ENCODE measurements at places on chromosomes 1 and 21.

- DNase-seq: no peak
Observed at GRCh38 chr1:4951601-4952000, 297.2 kb downstream of the AJAP1 start.

GRCh38 chr1:226438007-226438406 lies 30.1 kb upstream of the PARP1 start:
- DNase-seq: no peak

GRCh38 chr1:185578293-185578692 lies 155.9 kb upstream of the HMCN1 start:
- no peak for DNase-seq

DNA sequence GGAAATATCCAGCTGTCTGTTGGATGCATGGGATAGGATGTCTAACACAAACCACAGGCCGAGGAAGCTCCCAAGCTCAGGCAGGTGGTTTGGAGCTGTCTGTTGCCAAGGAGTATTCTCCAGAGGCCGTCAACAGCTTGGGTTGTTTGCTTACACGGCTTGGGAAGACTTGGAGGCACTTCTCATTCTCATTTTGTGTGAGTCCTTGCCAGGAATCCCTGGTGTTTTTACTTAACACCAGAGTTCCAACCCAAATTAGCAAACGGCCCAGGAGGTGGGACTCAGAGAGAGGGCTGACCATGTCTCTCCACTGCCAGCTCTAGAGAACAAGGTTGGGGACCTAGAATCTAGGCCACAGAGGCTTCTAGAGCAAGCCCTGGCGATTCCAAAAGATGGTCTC lies 72.7 kb upstream of the FAM20B start:
- DNase-seq: no peak

GRCh38 chr21:46429754-46430681 lies 28.7 kb upstream of the DIP2A start:
- DNase-seq: no peak

- no peak for DNase-seq
Observed at GRCh38 chr1:44826375-44827196, 16.5 kb downstream of the PTCH2 start.

GRCh38 chr1:116165572-116165971 lies 54.4 kb downstream of the MAB21L3 start:
- no peak for DNase-seq

GRCh38 chr1:184791550-184791900 lies 36.9 kb upstream of the EDEM3 start:
- DNase-seq: no peak

DNA sequence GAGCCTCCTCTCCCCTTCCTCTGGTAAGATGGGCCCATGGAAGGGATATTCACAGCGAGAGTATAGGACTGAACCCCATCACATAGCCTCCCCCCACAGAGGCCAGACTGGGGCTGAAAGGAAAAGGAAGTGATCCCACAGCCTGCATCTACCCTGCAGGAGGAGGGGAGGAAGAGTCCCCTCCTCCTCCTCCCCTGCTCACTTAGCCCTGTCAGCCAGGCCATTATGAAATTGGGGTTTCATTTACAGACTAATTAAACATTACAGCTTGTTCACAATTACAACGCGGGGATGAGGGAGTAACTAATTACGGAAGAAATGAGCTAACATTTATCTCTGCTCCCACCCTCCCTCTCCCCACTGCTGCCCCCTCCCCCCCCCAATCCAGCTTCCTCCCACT lies 25.4 kb downstream of the DMAP1 start:
- DNase-seq: no peak

DNA sequence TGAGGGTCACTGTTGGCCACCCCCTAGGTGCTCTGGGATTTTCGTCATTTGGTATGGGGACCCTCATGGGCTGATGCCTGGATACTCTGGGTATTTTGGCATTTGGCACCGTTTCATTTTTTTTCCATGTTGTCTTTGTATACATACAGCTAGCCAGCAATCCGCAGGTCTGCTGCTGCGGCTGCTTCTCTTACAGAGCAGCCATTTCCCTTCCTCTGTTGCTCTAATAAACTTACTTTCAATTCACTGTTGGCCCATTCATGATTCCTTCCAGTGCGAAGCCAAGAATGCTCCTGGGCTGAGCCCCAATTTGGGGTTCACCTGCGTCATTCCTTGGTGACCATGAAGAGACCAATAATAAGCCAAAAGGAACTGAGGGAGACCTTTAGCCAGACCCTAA lies 21.5 kb downstream of the GON4L start:
- DNase-seq: no peak
